ENCODE measurements at places on chromosomes 5 and 9.

DNA sequence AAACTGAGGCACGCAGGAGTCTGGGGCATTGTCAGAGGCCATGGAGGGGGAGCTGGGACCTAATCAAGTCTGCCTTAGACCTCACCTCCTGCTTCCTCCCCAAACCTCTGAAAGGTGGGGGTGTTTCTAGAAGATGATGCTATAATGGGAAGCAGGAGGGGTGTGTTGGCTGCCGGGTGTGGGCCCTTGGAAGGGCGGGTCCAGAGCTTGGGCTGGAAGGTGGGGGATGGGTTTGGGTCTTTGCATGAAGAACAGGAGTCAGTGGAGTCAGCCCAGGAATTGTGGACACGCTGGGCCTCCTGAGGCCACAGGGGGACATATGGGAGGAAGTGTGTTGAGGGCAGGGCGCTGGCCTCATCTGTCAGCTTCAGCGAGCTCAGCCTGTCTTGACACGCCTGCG, 101.0 kb upstream of the FCN2 start:
- no peak for DNase-seq

GRCh38 chr5:140219068-140219991, 44.3 kb downstream of the CYSTM1 start:
- no peak for DNase-seq

DNA sequence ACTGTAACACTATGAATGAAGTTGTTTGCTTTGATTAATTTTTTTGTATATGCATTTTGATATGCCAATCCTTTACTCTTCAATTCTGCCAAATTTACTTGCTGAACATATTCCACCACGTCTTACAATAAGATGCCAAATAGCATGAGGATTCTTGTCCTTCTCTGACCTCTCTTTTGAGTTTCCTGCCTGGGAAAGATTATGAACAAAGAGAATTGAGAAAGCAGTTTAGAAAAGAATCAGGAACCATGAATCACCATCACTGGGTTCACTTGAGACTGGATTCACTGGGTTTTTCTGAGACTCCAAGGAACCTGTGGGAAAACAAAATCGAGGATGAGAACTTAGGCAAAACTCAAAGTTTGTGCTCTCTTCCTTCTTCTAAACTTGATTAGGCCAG, 256.5 kb downstream of the CETN3 start:
- DNase-seq: no peak

DNA sequence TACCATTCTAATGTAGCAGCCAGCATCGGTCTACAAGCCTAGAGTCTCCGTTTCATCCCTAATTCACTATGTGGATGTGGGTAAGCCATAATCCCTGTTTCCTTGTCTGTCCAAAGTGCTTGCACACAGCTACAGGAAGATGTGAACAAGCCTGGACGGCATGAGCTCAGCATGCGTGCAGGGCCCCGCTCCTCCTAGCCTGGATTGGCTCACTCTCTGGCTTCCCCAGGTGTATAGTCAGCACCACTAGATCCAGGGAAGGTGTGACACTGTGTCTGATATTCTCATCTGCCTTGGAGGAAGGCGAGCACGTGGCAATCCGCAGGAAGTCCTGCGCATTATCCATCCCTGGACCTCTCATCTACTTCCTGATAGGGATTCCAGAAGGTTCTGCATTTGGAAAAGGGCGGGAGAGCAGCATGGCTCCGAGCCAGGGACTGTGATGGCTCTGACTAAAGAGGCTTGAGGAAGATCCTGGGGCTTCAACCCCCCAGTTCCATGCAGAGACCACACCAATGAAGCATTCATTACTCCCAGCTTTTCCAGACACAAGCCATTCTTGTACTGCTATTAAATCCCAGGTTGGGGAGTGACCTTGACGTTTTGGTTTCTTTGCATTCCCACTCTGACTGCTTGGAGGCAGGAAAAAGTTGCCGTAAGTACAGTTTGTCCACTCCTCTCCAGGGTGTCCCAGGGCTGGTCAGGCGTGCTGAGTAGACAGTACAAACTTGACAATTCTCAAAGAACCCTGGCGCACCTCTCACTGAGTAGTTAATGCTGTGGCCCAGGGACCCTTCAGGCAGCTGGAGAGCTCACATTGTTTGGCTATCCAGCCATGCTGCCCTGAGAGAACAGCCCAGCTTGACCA, 65.6 kb downstream of the PSD2 start:
- no peak for DNase-seq

GRCh38 chr5:36029914-36030313, 36.8 kb downstream of the UGT3A2 start:
- DNase-seq: no peak
